ENCODE measurements at places on chromosomes 2 and 18. TPM values are rescaled to one million over a fixed set of nuclear protein-coding genes. Genes with fewer than 3 reads are reported as not detected.

Gene HS1BP3
- total RNA-seq: 41.8 TPM

Gene FBXO48
- 0.51 TPM for total RNA-seq

Gene CEP192
- 21.1 TPM for total RNA-seq

Gene FOXI3
- not detected for total RNA-seq

Gene DHX57
- total RNA-seq: 21.0 TPM

Gene MARCO
- total RNA-seq: 20.5 TPM

GRCh38 chr18:8821083-8821465, 115.7 kb downstream of the MTCL1 start:
- no peak for DNase-seq

DNA sequence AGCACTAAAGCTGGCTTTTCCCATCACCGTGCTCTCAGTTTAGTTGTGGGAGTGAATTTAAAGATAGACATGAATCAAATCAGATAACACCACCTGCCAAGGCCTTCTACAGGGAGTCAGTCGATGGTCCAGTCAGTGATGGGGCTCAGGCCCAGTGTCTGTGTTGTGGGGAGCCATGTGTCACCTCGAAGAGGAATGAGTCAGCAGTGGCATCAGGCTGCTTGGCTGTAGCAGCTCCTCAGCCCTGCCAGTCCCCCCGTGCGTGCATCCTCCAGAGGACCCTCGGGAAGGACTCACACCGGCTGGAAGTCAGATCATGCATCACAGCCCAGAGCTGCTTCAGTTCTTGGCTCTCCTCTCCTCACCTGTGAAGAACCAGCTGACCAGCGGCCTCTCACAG, 420.4 kb upstream of the RAB6C start:
- no peak for DNase-seq

DNA sequence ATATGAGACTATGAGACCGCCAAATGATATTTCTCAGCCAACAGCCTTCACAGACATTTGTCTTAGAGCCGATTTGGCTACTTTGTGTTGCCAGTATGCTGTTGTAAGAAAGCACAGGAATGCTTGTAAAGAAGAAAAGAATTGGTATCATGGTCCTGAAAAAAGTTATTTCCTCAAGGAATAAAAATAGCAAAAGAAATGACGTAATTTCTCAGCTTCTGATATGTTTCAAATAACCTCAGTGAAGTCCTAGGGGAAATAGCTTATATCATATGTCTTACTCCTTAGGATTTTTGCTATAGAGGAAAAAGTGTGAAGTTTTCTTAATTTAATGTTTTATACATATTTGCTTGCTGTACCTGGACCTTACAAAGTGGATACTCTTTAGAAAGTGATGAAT, 23.0 kb downstream of the SCN1A start:
- no peak for DNase-seq

DNA sequence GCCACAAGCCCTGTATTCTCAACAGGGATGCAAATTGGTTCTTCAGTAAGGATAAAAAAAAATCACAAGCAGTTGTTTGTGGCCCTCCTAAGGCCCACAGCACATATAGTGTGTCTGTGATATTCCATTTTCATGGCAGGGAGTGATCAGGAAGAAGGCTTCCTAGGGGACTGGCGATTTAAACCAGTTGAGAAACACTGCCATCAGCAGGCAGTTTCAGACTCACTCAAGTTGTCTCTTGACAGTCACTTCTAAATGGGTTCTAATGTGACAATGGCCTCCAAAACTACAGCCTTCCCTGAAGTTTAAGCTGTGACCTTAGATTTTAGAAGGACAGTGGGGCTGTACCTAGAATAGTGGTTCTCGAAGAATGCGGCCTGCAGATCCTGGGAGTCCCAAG, 6.0 kb downstream of the CIAO1 start:
- no peak for DNase-seq
